ENCODE measurements at places on chromosomes 2 and 18. TPM values are rescaled to one million over a fixed set of nuclear protein-coding genes. Genes with fewer than 3 reads are reported as not detected.

Gene ANKRD30BL
- total RNA-seq = not detected

- no peaks in the 10 kb centered on the region for H3K36me3 ChIP-seq
- no peaks in the 10 kb centered on the region for H3K27me3 ChIP-seq
- no peak for DNase-seq
- no peak overlapping the region for H3K27ac ChIP-seq
These were observed 64.5 kb upstream of the NPAS2 start for GRCh38 chr2:100755441-100755840.

DNA sequence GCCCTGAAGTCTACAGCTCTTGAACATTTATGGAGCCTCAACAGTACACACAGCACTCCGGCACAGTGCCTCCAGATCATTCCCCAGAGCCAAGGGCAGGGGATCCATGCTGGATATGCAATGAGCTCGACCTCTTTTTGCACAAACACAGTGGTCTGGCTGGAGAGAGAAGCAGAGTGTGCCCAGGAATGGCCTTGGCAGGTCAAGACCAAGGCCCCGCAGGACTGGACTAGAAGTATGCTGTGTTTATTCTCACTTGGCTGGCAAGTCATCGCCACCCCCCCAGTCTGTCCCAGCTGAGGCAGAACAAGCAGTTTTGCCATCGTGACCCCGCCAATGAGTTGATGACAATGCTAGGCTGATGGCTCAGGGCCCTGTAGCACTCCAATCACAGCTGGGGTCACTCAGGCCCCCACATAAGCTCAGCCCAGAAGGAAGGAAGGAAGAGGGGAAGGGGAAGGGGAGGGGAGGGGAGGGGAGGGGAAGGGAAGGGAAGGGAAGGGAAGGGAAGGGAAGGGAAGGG lies 212.1 kb downstream of the TTC32 start:
- H3K4me3 ChIP-seq = no peak overlapping the region
- no peak overlapping the region for H3K27ac ChIP-seq
- H3K36me3 ChIP-seq = no peaks in the 10 kb centered on the region
- no peaks in the 10 kb centered on the region for H3K4me1 ChIP-seq
- H3K27me3 ChIP-seq = no peaks in the 10 kb centered on the region
- no peak for DNase-seq

DNA sequence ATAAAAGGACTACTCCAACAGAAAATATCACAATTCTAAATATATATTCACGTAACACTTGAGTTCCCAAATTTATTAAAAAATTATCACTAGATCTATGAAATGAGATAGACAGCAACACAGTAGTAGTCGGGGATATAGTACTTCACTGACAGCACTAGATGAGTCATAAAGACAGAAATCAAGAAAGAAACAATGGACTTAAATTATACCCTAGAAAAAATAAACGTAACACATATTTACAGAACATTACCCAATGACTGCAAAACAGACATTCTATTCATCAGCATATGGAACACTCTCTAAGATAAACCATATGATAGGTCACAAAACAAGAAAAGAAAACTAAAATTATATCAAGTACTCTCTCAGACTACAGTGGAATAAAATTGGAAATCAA lies 429.4 kb downstream of the MBD2 start:
- H3K36me3 ChIP-seq = no peaks in the 10 kb centered on the region
- no peak for DNase-seq
- H3K27ac ChIP-seq = no peak overlapping the region

DNA sequence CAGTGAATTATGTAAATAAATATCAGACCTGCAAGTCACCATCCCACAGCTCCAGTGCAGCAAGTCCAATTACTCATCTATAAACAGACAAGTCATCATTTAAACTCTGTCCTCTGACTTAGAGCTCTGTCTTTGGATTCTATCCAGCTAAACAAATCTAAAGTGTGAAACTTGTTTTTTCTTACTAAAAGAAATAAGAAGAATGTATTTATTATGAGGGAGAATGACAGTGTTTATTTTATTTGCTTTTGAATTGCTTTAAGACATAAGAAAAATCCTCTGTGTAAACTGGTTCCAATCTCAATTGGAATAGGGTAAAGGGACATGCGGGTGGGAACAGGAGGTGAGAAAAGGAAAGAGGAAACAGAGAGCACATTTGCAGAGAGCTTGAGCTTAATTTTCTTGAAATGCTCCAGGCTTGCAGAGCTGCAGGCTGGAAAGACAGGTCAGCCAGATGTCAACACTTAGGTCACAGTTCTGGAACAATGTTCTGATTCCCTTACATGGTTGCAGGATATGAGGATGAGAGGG lies 355.8 kb downstream of the MEIS1 start:
- no peak overlapping the region for H3K27ac ChIP-seq
- H3K36me3 ChIP-seq = no peaks in the 10 kb centered on the region
- H3K27me3 ChIP-seq = no peaks in the 10 kb centered on the region
- H3K4me3 ChIP-seq = no peak overlapping the region
- DNase-seq = no peak
- no peaks in the 10 kb centered on the region for H3K4me1 ChIP-seq

Measured in heart right ventricle (tissue), 16 donors.